ENCODE measurements at places on chromosomes 16 and 17. TPM values are rescaled to one million over a fixed set of nuclear protein-coding genes. Genes with fewer than 3 reads are reported as not detected.

- no peak for DNase-seq
These were observed 33.2 kb upstream of the FAM20A start for GRCh38 chr17:68634345-68634876.

- no peak for DNase-seq
These were observed 74.4 kb downstream of the MRM1 start for GRCh38 chr17:36675786-36676185.

- no peak for DNase-seq
These were observed 46.8 kb downstream of the PLXDC1 start for GRCh38 chr17:39104657-39105056.

DNA sequence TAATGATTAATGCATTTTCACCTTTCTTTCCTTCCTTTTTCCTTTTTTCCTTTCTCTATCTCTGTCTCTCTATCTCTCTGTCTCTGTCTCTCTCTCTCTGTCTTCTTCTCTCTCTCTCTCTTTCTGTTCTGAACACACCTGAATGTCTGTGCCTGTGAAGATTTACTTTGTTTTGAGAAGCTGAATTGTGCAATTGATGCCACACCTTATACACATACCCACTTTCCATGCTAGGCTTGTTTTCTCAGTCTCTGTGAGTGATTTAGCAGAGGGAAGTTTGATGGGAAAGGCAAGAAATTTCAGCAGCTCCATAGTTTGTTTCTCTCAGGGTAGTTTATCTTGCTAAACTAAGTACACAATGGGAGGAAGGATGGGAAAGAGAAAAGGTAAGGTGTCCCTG, 9.3 kb upstream of the CAPNS2 start:
- no peak for DNase-seq

DNA sequence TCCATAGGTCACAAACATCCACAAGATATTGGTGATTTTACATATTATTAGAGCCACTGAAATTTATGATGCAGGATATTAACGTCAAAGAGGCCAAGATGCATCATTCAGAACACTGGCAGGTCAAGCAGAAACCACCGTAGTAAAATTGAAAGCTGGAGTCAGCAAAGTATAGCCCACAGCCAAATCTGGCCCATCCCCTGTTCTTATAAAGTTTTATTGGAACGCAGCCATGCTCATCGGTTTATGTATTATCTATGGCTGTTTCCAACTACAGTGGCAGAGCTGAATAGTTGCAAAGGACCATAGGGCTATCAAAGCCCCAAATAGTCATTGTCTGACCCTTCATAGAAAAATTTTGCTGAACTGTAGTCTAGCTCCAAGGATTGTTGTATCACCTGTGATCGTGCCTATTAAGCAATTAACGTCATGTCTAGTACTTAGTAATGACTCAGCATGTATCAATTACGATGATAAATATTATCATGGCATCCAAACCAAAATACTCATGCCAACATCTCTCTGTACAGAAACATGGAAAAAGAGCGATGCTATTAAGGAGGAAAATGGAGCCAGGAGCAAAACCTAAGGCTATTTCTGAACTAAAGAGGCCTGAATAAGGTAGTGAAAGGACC, 165.6 kb downstream of the IRX3 start:
- DNase-seq, result no peak

GRCh38 chr17:146546-146945, 9.2 kb downstream of the SCGB1C2 start:
- DNase-seq, result no peak

DNA sequence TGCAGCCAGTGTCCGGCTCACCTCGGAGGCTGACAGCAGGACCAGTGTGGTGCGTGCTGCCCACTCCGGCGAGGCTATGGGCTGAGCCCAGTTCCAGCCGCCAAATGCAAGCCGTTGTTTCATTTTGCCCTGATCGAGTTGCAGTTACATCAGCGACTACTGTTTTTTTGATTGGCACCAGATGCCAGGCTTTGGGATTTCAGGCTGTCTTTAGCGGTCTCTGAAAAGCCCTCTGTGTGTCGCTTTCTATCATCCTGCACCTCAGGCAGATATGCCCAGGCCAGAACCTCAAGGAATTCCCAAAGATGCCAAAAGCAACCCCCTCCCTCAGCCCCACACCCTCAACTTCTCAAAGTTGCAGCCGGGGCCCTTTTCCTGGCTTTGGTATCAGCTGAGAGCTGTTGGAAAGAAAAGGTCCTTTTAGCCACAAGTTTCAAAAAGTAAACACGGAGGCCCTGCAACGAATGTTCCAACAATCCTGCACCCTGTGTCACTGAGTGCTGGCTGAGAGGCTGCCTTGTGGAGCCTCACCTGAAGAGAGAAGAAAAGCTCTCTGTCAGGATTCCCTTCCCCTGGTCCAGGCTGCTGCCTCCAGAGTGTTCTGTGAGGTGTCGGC, 58.9 kb downstream of the WWP2 start:
- no peak for DNase-seq

DNA sequence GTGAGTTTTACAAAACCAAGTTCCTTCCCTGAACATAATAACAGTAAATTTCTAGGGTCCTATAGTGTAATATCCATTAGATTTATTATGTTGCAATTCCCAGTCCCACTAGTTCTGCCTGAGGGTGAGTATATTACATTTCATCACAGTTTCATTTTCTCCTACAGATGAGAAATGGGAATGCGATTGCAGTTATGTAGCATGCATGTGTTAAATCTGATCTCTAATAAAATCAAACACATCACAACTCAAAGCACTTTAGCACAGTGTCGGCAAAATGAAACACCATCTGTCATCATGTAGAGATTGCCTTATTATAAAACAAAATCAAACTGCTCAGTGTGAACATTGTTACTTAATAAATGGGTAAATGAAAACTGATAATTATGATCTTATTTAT, 180.5 kb upstream of the TOX3 start:
- DNase-seq, result no peak

DNA sequence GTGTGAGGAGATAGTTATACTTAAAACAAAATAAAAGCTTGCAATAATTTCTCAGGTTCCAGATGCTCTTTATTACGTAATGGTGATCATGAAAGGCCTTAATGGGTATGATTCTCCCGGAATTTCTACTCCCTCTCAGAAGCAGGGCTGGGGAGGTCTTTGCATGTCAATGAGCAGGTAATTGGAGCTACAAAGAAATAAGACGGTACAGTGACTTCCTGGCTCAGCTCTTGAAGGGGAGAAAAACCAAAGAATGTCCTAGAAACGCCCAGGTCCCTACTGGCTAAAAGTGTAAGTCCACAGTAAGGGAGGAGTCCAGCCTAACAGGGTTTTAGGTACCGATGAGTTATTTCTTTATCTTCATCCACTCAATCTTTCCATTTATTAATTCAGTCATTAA, 390.9 kb downstream of the TMEM114 start:
- DNase-seq, result no peak

DNA sequence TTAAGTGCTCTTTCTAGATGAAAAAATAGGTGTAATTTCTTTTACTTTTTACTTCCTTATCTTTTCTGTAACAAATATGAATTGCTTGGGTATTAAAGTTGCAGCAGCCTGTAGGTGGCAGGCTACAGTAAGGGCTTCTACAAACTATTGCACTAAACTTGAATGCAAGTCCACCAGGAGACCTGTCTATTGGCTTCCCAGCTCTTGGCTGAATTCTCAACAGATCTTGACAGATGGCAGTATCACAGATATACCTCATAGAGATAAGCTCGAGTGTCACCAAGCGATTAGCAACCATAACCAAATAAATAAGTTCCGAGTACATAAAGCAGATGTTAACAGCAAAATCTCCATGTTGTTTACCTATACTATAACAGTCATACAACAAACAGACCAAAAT, 5.9 kb downstream of the BBS2 start:
- peak; percentile 36 for DNase-seq

DNA sequence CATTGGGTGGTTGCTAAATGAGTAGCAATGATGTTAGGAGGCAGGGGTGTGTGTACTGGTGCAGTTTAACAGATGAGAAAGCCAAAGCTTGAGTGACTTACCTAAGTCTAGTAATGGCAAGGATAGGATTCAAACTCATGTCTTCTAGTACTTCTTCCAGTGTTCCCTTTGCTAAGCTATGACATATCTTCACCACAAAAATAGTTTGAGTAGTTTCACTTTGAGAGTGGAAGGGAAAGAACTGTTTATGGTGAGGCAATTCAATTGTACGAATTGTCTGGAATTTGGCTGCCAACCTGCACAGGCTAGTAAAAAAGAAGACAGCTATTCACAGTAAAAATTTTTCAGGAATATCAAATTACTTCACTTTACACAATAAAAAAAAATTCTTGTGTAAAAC, 138.0 kb downstream of the NLK start:
- no peak for DNase-seq

GRCh38 chr17:8949061-8949661, 16.3 kb downstream of the PIK3R5 start:
- DNase-seq, result no peak

- DNase-seq, result peak; percentile 77
These were observed 22.3 kb upstream of the ZFPM1 start for GRCh38 chr16:88430524-88431446.

DNA sequence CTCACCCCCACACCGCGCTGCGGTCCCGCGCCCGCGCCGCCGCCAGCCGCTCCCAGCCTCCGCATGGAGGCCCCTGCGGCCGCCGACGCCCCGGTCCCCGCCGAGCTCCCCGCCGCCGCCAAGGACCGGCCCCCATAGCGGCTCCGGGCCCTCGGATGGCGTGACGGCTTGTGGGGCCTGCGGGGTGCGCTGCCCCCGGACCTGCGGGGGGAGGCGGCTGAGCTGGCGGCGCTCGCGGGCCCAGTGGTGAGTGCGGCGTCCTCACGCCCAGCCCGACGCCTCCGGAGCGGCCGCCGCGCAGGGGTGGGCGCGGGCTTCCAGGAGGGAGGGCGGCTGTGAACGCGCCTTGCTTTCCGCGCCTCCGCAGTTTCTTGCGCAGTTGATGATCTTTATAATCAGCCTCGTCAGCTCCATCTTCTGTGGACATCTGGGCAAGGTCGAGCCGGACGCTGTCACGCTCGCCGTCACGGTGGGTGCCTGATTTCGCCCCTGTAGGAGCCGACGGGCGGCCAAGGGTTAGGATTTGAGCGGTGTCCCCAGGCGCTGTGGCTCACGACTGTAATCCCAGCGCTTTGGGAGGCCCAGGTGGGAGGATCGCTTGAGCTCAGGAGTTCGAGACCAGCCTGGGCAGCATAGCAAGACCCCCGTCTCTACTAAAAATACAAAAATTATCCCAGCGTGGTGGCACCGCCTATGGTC, 46.4 kb downstream of the SLC47A1 start:
- DNase-seq, result peak; percentile 49

DNA sequence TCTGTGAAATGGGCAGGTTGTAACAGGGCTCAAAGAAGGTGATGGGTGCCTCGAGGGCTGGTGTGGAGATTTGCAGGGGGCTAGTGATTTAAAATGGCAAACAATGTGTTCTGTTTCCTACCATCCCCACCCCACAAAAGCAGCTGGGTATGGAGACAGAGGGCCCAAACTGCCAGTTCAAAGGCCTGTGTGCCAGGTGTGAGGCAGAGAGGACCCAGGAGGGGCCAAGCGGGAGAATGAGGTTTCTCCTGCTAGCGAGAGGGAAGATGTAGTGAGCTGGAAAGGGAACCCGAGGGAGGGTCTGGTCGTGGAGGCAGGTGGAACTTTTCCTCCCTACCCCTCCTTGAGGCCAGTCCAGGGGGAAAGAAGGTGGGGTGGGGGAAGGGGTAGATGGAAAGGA, 39.4 kb downstream of the LAT start:
- no peak for DNase-seq

DNA sequence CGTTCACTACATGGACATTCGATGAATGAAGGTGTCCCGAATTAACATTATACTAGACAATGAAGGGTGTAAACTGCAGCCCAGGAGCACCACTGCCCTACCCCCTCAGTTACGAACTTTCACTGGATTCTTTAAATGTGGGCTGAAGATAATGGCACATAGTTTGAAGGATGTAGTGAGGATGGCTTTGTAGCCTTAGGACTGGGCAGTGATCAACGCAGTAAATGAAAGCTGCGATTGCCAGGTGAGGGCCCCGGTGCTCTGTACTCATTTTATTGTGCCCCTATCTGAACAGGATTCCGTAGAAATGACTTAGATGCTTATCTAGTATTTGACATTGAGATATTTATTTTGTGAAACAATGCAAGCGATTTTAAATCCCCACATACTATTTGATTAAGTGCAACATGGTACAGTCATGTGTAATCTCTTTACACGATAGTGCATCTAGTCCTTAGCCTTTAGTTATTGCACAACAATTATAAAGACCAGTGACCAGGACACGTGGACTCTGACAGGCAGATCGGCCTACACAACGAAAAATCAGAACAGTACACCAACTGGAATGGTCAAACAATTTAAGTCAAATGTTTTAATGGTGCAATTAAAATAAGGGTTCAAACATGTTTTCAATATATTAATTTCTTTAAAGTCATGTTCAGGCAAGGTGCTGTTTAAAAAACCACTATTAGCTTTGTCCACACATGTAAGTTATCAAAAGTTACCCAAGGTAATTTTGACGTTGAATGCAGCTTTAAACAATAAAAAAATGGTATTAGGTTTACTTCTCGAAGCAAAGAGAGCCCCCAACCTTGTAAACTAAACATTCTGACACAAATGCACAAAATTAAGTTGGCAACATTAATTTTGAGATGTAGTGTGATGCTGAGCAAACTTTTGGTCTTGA, 17.4 kb upstream of the ERN1 start:
- no peak for DNase-seq

DNA sequence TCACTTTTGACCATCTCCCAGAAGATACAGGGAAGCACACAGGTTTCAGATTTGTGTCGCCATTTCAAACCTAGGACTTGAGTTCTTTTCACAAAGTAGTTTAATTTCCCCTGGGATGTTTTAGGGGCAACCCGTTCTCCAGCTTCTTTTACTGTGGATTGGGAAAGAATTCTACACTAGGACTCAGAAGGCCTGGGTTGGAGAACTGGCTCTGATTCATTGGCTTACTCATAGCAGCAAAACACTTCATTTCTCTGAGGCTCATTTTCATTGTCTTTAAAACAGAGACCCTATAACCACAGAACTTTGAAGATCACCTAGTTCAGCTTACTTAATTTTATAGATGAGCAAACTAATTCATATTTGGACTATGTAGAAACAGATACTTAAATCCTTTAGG, 175.9 kb upstream of the SALL1 start:
- DNase-seq, result no peak

DNA sequence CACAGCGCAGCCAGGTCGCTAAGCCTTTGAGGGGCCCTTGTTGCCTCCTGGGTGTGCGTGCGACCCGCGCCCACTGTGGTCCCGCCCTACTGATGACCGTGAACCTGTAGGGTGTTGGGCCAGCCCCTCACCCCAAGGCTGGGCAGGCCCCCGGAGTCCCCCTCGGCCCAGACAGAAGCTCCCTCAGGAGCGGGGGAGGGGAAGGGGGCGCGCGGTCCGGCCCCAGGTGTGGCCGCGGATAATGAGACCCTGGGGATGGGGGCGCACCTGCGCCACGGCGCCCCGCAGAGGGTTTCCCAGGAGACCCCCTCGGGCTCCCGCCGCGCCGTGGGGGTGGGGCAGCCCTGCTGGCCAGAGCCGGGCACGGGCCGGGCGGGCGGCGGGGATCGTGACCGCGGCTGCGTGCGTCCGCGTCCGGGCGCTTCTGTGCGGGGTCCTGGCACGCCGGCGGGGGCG, 358 bp upstream of the ARHGDIG start:
- DNase-seq, result no peak

GRCh38 chr17:48047113-48047740, 932 bp upstream of the NFE2L1 start:
- DNase-seq, result no peak

The CASKIN1 gene
- polyA plus RNA-seq, result 1.0 TPM

The CLEC10A gene
- 2.2 TPM for polyA plus RNA-seq

The SP6 gene
- polyA plus RNA-seq, result 1.1 TPM

The TPSD1 gene
- polyA plus RNA-seq, result not detected

The NETO2 gene
- 20.7 TPM for polyA plus RNA-seq

The TM4SF5 gene
- polyA plus RNA-seq, result not detected

The CDH13 gene
- polyA plus RNA-seq, result 50.9 TPM

Measured in muscle of back (tissue), 13 donors.